ENCODE measurements at places on chromosomes 16 and 17.

GRCh38 chr16:29815032-29815721, 775 bp upstream of the PAGR1 start:
- no peak for DNase-seq

DNA sequence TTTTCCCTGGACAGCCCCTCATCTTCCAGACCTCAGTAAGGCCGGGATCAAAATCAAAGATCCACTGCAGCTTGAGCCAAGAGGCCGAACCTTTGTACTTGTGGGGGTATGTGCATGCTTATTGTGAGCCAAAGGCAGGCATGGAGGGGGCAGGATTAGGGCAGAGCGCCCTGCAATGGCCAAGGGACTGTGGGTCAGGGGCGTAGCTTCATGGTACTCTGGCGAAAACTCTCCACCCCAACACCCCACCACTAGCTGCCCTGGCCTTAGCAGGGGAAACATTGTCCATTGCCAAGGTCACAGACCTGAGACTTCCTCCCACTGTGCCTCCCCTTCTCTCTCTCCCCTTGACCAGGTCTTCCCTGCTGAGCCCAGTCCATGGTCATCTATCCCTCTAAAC, 90.1 kb downstream of the TMEM132E start:
- DNase-seq, result no peak

- no peak for DNase-seq
These were observed 32.3 kb downstream of the GRB7 start for GRCh38 chr17:39769974-39770587.

DNA sequence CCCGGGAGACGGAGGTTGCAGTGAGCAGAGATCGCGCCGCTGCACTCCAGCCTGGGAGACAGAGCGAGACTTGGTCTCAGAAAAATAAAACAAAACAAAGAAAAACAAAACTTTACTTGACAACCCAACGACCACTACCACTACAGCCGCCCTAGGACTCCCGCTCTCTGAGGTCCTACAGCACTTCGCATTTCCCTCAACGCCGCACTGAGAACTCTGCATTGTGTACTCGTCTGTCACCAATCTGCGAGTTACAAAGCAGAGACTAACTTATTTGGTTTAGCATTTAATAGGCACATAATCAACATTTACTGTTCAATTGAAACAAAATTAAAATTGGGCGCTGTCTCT, 479 bp upstream of the ZNF207 start:
- no peak for DNase-seq

- DNase-seq, result no peak
These were observed 35.6 kb downstream of the ANKRD40 start for GRCh38 chr17:50672071-50672470.

DNA sequence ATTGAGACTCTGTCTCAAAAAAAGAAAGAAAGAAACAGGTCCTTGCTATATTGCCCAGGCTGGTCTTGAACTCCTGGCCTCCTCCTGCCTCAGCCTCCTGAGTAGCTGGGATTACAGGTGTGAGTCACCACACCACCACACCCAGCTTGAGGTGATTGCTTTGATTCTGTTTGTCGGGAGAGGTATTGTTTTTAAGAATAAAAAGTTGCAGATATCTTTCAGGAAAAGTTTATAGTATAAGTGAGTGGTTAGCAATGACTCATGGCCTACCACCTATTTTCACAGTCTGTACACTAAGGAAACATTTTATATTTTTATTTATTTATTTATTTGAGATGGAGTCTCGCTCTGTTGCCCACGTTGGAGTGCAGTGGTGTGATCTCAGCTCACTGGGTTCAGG, 45.0 kb downstream of the RHOT1 start:
- DNase-seq, result no peak

GRCh38 chr16:57406881-57407280, 2.3 kb downstream of the CCL17 start:
- DNase-seq, result no peak

DNA sequence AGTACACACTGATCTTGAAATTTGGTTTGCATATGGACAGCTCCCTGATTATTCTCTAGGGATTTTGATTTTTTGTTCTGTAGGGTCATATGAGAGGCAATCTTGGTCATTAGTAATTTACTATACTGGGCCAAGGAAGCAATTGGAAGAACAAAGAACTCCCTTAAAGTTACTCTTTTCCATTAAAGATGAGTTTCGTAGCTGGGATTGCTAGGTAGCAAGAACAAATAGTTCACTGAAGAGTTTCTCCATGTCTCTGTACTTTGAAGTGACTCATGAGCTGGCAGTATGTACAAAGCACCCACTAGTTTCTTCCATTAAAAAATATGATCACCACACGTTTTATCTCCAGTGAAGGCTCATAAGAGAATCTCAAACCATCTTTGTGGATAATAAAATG, 6.2 kb upstream of the BCAS3 start:
- no peak for DNase-seq

DNA sequence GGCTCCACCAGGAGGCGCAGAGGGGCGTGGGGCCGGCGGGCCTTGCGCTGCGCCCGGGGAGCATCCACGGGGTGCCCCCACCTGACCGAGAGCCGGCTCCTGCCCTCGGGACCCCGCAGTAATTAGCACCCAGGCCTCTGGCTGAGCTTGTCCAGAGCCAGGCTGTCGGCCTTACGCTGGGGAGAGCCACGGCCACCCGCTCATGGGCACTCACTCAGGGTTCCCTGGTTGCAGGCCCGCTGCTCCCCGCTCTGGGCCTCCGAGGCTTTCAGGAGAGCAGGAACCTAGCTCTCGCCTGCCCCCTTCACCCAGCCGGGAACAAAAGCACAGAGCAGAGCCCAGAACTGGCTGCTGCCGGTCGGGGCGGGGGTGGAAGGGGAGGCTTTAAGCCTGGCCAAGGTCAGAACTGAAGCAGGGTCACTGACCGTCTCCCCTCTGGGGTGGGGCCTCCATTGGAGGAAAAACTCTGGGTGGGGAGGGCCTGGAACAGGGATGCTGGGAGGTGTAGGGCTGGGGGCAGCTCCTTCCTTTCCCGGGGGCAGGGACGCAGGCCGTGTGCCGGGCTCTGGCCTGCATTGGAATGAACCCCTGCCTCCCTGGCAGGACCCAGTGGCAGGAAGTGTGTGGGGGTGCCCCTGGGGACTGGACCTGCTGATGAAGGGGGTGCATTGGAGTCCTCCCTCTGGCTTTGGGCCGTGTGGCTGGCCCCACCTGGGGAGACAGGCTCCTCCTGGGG, 12.3 kb downstream of the GLIS2 start:
- DNase-seq, result peak; percentile 64

GRCh38 chr17:8384801-8385378, 1.9 kb upstream of the RPL26 start:
- DNase-seq, result no peak

GRCh38 chr16:70685061-70685937, 554 bp downstream of the MTSS2 start:
- no peak for DNase-seq

DNA sequence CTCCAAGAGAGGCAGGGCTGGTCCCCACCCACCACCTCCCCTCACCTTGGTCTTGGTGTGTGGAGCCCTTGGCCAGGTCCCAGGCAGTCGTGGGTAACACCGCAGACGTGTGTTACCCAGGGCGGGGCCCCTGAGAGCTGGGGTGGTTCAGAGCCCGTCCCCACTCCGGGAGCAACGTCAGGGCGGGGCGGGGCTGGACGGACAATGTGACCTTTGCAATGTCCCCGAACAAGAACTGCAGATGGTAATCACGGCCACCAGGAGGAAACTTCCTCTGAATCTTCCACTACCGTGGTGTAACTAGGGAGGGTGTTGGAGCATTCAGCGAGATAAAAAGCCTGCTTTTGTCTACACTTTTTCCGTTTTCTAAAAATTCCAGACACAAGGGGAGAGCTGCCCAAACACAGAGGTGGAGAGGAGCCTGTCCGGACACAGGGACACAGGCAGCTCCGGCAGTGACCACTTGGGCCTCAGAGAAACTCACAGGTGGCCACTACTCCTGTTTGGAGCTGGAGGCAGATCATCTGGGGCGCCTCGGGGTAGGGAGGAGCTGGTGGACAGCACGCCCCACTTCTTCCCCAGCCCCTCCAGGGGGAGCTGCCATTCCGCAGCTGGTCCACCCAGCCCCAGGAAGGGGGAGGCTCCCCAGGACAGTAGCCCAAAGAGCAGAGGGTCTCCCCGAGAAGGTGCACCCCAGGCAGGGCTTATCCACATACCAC, 14.2 kb upstream of the SLC38A10 start:
- no peak for DNase-seq

GRCh38 chr17:41065829-41066624, at the start of gene KRTAP2-4:
Gene KRTAP2-4 (minus strand): TSS chr17:41065879. CDS start chr17:41065845, 34 bp downstream.
- no peak for DNase-seq

- no peak for DNase-seq
These were observed 80.3 kb downstream of the ARHGAP23 start for GRCh38 chr17:38508570-38508950.

- no peak for DNase-seq
These were observed 1.9 kb downstream of the HSDL1 start for GRCh38 chr16:84143081-84143480.

DNA sequence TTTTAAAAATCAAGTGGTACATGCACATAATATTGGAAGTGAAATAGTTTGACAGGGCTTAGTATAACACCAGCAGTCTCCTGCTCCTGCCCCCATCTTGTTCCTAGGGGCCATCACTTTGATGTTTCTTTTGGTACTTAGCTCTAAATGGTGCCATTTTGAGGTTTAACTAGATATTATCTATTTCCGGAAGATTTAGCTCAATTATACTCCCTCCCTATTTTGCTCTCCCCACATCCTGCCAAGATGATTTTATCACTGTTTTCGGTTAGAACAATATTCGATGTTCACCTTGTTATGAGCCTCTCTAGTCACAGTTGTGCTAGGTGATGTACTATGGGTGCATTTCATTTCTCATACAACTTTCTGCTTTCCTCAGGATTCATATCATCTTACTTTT, 20.0 kb upstream of the SLC35G3 start:
- DNase-seq, result no peak

GRCh38 chr16:64132190-64132589, 989.7 kb downstream of the CDH11 start:
- no peak for DNase-seq

GRCh38 chr17:8466873-8467272, 31.2 kb downstream of the NDEL1 start:
- no peak for DNase-seq

GRCh38 chr17:64117981-64118979, 11.7 kb downstream of the ERN1 start:
- DNase-seq, result no peak

GRCh38 chr16:85812031-85812807, 12.7 kb downstream of the COX4I1 start:
- no peak for DNase-seq

DNA sequence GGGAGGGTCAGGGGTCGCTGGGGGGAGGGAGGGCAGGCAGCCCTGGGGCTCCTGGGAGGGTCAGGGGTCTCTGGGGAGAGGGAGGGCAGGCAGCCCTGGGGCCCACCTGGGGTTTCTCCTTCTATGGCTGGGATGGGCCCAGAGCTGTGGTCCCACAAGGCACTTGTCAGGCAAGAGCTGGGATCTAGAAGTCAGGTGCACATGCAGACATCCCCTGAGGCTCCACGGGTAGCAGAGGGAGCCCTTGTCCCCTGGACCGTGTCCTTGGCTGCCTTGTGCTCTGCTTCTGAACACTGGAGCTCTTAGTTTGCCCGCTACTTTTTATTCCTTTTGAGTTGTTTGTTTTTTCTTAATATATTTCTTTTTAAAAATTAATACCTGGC, 1.8 kb downstream of the TUBB3 start:
- no peak for DNase-seq

DNA sequence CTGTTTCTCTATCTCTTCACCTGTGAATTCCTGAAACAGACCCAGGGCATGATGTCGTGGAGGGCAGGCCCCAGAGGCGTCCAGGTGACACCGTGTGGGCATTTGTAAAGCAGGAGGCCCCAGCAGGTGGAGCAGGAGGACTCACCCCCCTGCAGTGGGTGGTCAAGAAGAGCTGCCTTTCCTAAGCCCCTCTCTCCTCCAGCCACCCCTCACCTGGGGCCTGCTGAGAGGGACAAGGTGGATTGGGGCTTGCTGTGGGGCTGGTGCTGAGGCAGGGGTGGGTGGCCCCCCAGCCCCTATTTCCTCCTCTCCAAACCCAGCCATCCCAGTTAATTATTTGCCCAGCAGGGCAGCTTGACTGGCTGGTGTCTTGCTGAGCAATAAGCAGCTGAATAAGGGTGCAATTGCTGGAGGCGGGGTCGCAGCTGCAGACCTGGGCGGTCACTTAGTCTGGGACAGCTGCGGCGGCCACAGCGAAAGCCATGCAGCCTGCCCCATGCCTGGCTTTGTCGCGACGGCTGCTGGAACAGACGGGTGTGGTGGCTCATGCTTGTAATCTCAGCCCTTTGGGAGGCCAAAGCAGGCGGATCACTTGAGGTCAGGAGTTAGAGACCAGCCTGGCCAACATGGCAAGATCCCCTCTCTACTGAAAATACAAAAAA, 56.4 kb downstream of the JPH3 start:
- DNase-seq, result no peak

DNA sequence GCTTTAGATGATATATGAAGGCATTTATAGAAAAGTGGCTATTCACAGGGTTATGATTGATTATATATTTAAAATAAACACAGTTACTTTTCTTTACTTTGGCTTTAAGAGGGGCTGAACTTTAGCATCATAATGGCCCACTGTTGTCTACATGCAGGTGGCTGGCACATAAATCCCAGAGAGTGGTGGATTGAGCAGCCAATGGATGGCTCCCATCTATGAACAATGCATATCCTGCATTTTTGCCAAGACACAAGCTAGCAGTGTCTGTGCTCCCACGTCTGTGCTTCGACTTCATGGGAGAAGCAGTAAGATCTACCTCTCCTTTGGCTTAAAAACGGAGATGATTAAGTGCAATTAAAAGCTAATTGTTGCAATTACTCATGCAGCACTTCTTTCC, 373.2 kb upstream of the CDH11 start:
- no peak for DNase-seq

DNA sequence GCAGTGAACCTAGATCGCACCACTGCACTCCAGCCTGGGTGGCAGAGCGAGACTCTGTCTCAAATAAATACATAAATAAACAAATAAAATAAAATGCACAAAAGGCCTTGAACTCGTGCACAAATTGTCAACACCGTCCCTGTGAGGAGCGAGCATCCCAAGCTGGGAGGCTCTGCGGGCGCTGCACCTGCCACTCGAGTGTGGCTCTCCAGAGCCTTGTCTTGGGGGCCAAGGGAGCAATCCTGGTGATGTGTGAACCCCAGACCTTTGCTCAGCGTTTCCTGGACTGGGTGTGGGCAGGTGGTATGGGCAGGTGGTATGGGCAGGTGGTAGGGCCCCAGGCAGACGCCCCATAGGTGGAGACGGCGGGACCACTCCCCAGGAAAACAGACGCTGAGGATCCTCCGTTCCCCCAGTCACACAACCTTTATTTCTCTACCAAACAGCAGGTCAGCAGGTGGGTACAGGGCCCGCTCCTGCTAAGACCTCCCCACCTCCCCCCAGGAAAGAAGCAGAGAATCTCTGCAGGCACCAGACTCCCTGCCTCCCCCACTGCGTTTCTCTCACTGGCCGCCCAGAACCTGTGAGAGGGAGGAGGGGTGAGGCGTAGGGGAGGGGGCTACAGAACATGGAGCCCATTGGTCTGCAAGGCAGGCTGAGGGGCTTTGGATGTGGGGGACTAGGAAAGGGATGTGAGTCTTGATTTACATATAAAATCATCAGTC, 7.4 kb upstream of the P2RX1 start:
- no peak for DNase-seq

GRCh38 chr17:55063885-55064874, 95.6 kb downstream of the STXBP4 start:
- no peak for DNase-seq

GRCh38 chr17:73744411-73744810, 100.2 kb upstream of the SDK2 start:
- DNase-seq, result no peak

GRCh38 chr17:65198653-65199382, 61.6 kb downstream of the RGS9 start:
- no peak for DNase-seq
